Fibroblast of skin of left biceps (primary cell): ENCODE measurements at places on chromosomes 4 and X.

GRCh38 chr4:5618051-5618960 is 90.1 kb downstream of the EVC2 start:
- DNase-seq: no peak

- no peak for DNase-seq
These were observed 554 bp downstream of the DCTD start for GRCh38 chr4:182916483-182917181.

DNA sequence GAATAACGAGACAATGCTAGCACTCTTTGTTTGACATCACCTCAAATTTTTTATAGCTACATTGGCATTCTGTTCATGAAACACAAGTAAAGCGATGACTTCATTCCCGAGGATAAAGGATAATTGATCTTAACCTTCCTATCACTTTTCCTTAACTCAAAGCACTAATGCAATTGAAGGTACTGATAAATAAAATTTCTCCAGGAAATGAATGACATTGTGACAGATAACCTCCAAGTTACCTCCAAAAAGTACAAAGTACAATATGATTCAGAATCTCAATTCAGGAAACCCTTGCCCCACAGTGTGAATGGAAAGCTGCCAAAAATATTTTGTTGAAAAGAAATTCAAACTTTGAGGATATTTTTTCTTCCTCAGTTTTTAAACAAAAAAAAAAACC is 1.8 kb downstream of the PRSS12 start:
- DNase-seq: no peak

GRCh38 chr4:55887594-55887993 is 34.1 kb downstream of the EXOC1 start:
- DNase-seq: no peak

DNA sequence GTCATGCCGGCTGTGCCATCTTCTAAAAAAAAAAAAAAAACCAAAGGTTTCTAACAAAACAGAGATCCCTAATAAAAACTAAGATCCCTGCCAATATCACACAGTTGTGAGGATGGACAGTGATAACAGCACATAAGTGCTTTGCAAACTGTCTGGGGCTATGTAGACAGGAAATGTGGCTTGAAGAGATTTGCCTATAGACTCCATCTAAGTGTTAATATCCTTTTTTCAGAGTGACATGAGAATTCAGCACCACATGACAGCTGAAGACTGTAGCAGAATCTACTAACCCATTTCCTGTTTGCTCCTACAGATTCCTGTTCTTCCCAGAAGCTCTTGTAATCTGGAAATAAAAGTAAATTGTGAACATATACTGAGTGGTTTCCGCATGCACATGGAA is 215.4 kb downstream of the KDR start:
- no peak for DNase-seq

GRCh38 chr4:83772685-83773084 is 236.8 kb downstream of the GPAT3 start:
- DNase-seq: no peak

GRCh38 chr4:179615704-179616103 is 2173.5 kb upstream of the AGA start:
- no peak for DNase-seq

GRCh38 chr4:120897981-120898719 is 24.4 kb downstream of the PRDM5 start:
- no peak for DNase-seq

DNA sequence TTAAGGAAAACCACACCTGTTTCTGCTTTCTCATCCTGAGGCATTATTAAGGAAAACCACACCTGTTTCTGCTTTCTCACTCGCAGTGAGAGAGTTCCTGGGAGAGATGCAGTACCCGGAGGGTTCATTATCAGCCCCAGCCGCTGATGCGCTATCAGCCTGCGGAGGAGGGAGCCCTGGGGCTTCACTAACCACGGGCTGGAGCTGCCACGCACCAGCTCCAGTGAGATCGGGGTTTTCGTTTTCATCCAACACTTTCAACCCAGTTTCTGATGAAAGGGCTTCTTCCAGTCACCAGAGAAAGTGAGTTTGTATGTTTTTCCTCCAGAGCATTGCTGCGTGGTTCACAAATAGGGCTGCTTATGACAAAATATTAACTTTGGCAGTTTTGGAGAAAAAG is 93.2 kb upstream of the PRKX start:
- no peak for DNase-seq

DNA sequence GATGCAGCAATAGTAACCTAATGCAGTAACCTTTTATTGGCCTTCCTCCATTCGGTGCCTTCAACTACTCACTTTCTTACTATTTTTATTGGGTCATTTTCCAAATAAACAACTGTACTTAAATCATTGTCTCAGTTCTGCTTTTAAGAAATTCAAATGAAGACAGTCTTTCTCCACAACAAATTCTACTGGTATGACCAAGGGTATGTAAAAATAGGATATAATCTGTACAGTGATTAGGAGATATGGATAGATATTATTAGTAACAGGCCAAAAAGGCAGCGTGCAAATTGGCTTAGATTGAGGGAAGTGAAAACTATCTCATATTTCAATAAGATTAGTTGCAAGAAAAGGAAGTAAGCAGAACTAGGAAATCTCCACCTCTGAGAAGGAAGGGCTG is 177.4 kb upstream of the PPP1R2C start:
- DNase-seq: no peak

DNA sequence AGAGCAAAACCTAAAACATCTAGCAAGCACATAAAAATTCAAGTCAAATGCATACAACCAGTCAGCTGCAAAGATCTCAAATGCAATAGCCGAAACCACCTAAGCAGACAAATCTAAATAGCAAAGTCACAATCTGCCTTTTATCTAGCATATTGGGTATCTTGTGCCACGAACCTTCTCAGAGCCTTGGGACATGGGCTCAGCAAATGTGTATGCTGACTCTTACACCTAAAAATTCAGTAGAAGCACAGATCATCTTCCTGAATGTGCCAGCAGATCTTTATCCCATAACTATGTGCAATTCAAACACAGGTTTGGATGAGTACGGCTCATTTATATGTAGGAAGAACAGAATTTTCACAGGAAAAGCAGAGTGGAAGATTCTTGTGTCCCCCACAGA is 492.1 kb downstream of the INPP4B start:
- DNase-seq: no peak

GRCh38 chrX:106201502-106202178 is 33.5 kb downstream of the PWWP3B start:
- no peak for DNase-seq

DNA sequence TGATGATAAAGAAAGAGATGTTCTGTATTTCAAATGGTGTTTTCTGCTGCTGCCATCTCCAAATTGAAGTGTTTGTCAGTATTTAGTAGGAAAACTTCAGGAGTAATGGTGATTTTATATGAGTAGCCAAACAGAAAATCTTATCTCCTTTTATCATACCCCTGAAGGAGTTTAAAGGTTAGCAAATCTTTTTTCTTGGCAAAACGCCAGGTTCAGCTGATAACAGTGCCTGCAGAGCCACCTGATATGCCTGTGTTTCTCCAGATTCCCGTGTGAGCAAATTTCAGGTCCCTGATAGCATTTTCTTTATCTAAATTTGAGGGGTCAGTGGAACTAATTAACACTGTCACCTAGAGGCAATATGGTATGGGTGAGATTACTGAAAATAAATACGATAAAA is 65.8 kb upstream of the ETNPPL start:
- no peak for DNase-seq

GRCh38 chr4:8762356-8762755 is 109.3 kb downstream of the HMX1 start:
- DNase-seq: no peak

DNA sequence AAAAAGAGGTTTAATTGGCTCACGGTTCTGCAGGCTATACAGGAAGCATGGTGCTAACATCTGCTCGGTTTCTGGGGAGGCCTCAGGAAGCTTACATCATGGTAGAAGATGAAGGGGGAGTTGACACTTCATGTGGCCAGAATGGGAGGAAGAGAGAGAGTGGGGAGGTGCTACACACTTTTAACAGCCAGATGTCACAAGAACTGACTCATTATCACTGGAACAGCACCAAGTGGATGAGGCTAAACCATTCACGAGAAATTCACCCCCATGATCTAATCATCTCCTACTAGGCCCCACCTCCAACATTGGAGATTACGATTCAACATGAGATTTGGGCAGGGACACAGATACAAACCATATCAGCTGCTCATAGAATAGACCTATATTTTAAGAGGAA is 255.8 kb downstream of the OPHN1 start:
- DNase-seq: no peak

GRCh38 chrX:135340831-135341230 is 31.6 kb downstream of the ETDC start:
- DNase-seq: peak; percentile 47

DNA sequence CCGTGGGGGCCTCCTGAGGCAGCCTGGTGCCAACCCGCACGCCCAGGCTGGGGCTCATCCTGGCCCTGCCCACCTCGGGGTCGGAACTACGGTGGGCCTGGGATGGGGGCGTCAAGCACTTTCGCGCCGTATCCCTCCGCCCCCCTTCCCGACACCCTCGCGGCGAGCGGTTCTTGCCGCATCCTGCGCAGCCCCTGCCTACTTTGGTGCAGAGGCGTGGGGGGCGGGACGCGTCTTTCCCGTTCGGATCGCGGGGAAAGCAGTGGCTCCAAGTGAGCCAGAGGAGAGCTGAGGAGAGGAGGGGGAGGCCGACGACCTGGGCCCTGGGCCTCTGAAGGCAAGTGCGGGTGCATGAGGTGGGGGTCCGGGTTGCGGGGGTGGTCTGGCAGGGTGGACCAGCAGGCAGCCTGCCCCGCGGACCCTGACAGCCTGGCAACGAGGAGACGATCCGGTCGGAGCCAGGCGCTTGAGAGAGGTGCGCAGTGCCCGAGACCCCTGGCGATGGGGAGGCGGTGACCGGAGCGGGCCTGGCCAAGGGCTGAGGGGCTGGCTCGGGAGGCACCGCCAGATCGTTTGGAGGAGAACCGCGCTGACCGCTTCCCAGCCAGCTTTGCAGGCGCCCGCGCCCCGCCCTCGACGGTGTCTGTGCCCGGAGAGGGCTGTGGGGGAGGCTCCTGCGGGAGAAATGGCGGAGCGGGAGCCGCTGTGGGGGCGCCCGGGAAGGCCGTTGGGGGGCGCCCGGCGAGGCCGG is at the start of gene GPRASP2:
Gene GPRASP2 (plus strand): TSS at position 233 of the 751 bp plus-strand sequence. CDS start 2,422 bp downstream, outside the sequence.
- DNase-seq: no peak

GRCh38 chrX:103614999-103615398 is 7.2 kb downstream of the TCEAL3 start:
- no peak for DNase-seq

DNA sequence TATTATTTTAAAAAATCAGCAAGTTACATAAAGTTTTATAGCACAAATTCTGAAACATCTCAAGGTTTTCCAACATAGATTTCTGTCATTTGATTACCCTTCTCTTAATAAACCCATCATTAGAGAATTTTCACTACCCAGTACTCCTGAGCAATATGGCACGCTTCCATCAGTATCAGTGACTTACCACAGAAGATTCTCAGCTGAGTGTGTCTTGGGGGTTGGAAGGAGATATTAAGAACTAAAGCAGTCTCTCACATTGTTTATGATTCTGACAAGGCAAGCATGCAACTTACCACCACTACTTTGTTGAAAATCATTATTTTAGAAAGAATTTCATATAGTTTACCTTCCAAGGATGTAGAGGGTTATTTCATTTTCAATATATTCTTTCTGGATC is 67.7 kb downstream of the INPP4B start:
- peak; percentile 13 for DNase-seq

- no peak for DNase-seq
These were observed 3.8 kb downstream of the ZFX start for GRCh38 chrX:24153178-24153795.

GRCh38 chrX:16603822-16604221 is 46.1 kb upstream of the S100G start:
- no peak for DNase-seq

DNA sequence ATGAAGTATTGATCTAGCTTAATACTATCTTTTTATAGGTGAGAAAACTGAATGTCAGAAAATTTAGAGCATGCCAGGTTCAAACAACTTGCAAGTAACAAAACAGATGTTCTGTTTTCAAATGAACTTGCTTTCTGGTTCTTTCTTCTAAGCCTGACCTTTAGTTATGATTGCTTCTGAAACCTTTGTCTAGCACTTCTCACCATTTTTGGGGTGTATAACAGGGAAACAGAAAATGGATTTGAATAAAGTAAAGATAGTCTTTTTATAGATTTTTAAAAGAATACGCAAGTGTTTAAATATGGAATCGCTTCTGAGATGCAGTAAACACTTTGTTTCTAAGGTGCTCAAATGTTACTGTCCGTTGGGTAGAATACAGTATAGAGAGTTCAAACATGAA is 687.2 kb upstream of the CPEB2 start:
- DNase-seq: no peak

DNA sequence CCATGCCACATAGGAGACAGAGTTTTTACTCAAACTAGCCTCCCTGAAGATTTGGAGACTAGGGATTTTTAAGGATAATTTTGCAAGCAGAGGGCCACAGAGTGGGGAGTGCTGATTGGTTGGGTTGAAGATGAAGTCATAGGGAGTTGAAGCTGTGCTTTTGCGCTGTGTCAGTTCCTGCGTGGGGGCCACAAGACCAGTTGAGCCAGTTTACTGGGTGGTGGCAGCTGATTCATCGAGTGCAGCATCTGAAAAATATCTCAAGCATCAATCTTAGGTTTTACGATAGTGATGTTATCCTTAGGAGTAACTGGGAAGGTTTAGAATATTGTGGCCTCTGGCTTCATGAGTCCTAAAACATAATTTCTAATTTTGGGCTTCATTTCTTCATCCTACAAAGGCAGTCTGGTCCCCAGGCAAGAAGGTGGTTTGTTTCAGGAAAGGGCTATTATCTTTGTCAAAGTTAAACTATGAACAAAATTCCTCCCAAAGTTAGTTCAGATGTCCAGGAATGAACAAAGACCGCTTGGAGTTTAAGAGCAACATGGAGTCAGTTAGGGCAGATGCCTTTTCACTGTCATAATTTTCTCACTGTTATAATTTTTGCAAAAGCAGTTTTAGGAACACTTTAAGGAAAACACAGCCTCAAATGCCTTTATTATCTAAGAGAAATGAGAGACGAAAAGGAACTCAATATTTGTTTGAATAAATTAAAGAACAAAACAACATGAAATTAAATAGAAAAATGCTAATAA is 960.8 kb upstream of the PRKX start:
- no peak for DNase-seq

DNA sequence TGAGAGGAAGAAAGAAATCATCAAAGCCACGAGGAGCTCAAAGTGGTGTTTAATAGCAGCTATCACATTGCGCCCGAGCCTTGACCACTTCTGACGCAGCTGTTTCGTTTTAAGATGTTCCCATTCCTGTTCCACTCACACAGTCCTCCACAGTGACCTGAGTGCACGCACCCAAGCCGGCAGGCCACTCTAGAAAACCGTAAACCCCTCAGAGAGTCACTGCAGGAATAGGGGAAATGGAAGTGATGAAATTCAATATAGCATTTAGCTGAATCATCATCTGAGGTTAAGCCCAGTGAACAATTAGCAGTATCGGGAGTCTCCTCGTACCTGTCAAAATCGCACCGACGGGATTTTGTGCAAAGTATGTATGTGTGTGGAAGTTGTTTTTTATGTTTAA is 17.9 kb upstream of the HAND2 start:
- DNase-seq: no peak

DNA sequence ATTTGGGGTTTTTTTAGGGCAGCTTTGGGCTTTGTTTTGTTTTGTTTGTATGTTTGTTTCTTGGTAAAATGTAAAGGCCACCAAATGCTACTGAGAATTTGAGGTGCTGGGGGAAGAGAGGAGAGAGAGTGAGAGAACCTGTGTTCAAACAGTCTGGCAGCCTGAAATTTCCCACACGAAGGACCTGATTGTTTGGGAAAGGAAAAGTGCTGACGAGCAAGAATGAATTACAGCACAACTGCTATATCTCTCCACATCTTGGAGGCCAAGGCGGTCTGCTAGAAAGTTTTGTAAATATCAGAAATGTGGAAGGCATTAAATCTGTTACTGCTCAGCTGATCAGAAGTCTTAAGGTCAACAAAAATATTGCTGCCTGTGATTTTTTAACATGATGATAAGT is 170.5 kb downstream of the PALLD start:
- no peak for DNase-seq
